ENCODE measurements at places on chromosomes 6 and 20. TPM values are rescaled to one million over a fixed set of nuclear protein-coding genes. Genes with fewer than 3 reads are reported as not detected.

- no peak for DNase-seq
These were observed 152.0 kb downstream of the TSHZ2 start for GRCh38 chr20:53124075-53124551.

DNA sequence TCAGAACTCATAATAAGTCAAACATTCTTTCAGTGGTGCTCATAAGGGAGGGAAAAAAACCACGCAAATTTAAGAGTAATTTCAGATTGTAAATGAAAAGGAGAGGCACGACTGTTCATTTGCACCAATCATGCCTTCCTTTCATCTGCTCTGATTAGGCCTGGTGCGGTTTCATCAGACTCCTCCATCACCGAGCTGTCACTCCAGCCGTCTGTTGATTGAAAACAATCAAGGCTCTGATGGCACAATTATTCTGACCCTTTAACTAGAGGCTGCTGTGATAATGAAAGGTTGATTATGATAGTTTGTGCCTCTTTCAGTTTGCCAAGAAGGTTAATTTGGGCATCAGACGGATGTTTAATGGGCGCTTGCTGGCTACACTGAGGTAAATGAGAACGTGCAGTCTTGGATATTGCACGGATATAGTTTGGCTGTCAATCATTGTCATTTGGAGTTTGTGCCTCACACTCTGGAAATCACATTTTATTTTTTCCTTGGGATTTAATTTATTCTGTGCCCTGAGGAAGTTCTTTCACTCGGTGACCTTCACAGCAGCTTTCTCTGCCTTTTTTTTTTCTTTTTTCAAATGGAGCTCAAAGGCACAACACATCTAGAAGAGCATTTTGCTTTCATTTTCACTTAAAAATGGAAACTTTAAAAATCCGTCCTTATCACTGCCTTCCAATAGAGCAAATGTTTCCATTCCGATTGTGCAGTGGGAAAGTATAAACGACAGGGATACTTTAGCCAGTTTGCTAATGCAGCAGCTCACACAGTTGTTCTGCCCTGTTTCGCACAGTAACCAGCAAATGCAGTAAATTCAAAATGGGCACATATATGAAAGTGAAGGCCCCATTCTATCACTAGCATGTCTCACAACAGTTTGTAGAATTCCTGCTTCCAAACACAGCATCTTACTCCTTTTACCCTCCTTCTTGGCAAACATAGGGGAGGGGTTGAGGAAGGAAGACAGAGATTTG is 172.8 kb downstream of the KLHL32 start:
- DNase-seq: no peak

DNA sequence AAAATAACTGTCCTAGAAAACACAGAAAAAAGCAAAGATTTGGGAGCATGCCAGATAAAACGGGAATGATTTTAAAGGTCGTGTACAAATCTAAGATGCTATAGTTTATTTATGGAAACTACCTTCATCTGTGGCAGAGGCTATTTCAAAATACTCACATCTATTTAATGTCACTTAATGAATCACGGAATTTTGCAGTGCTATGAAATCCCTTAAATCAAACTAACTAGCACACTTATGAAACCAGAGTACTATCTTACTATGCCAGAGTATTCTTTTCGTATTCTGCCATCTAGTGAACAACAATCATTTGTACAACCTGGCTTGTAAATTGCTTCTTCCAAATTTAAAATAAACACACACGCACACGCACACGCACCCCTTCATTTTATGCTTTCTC is 77.9 kb upstream of the BMP5 start:
- no peak for DNase-seq

DNA sequence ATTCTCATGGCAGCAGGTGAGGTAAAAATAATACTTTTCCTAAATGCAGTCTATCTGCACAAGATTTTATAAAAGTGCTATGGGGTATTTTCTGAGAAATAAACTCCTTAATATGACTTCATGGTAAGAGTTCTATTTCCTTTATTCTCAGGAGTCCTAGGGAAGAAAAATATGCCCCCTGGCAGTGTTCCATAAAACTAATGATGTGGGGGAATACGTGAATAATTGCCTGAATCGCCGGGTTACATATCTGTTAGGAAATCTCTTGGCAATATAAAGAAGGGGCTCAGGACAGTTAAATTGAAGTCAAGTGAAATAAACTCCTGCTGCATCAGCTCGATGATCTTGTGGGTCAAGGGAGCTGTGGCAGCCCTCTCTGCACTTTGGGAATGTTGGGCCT is 229.7 kb downstream of the MAFB start:
- DNase-seq: no peak

DNA sequence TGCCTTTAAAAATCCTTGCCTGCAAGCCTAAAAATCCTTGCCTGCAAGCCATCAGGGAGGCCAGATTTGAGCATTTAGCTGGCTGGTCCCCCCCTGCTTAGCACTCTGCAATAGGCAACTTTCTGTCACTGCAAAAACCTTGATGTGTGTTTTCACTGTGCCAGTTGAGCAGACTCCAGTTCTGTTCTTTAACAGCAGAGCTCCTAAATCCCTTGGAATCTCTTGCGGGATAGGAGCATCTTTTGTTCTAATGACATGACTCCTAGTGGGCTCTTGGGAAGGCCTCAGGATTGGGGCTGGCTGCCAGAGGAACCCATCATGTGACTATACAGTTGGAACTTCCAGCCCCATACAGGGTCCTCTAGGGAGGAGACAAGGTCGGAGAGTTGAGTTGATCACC is 50.4 kb downstream of the FAM184A start:
- DNase-seq: no peak

DNA sequence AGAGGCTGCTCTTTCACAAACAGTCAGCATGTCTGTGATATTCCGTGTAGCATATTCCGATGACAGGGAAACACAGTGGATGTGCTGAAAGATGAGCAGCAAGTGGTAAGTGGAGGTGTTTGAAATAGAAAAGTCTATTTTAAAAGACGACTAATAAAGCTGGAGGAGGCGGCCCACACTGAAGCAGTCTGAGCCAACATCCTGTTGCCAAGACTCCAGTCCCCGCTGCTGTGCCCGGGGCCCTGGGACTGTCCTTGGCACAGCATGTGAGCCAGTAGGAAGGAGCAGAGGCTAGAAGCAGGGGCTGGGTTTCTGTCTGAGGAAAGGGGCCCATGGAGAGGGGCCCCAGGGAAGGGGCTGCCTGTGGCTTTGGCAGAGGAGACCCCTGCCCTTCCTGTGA is 351.5 kb upstream of the CHD6 start:
- no peak for DNase-seq

DNA sequence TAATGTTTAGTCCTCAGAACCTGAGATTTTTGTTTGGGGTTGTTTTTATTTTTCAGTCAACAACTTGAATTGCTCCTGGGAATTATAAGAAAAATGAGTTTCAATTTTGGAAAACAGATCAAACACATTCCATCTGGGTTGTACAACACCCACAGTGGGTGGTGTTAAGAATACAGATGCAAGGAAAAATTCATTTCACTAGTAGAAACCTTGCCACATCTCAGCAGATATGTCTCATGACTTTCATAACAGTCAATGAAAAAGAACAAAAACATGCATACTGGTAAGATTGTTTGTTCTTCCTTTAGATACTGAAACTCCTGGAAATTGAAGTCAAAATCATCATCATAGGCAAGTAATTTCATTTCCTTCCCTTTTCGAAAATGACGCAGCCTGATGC is 78.9 kb downstream of the MOXD1 start:
- no peak for DNase-seq

- no peak for DNase-seq
These were observed 54.6 kb downstream of the GJA10 start for GRCh38 chr6:89948876-89949275.

GRCh38 chr6:43231735-43232450 is 2.6 kb upstream of the DNPH1 start:
- DNase-seq: no peak

DNA sequence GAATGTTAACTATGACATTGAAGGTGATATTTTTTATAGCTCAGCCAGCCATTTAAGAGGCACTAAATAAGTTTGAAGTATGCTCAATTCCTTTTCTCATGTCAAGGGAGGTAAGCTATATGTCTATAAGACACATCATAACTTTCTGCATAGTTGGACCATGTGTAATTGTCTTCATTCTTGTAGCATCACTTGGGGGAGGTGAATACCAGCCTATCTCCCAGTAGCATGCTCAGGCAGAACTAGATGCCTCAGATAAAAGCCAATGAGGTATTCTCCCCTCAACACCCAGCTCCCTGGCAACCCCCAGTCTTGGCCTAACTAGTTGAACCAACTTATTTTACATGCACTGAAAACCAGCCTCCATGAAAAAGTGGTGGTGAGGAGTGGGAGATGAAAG is 158.3 kb upstream of the JAG1 start:
- no peak for DNase-seq

GRCh38 chr6:154337406-154338005 is 19.1 kb downstream of the IPCEF1 start:
- DNase-seq: no peak

- DNase-seq: no peak
These were observed 1.1 kb upstream of the MBOAT1 start for GRCh38 chr6:20213271-20213798.

- peak; percentile 24 for DNase-seq
These were observed 20.9 kb upstream of the GATA5 start for GRCh38 chr20:62496568-62497218.

DNA sequence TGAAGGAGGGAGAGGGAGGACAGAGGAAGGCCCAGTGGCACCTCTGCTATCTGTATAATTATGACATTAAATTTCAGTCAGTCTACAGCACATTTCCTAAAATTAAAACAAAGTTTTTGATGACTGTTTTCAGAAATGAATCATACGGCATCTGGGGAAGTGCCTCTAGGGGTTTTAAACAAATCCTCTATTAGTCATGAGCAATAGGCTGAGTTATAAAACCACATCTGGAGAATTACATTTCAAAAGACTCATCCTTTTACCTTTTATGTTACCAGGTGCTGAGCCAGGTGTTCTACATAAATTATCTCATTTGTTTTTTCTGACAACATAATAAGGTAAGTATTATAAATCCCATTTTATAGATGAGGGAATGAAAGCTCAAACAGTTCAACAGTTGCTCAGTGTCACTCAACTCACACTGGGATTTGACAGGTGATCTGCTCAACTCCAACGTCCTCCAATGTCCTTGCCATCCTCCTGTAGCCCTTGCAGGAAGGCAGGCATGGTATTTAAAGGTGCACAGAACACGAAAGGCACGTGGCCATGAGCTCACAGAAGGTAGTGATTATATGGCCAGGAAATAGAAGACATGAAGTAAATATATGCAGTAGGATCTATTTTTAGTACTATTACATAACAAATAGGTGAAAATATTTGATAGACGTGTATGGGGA is 184.2 kb upstream of the MAN1A1 start:
- no peak for DNase-seq

- DNase-seq: no peak
These were observed 274.1 kb upstream of the ARID1B start for GRCh38 chr6:156502969-156503504.

DNA sequence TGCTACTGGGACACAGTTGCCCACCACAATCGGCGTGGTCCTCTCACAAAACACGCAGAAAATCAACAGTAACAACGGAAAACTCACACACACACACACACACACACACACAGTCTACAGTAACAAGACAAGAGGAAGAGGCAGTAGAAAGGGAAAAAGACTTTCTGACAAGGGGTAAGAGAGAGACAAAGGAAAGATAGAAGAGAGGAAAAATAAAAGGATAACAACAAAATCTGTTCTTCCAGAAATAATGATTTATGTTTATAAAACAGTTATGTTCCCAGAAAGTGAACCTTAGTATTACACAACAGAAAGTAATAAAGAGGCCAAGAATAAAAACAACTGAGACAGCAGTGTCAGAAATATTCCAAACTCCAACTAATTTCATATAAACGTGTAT is 2.9 kb downstream of the RANBP9 start:
- DNase-seq: no peak

GRCh38 chr20:9602847-9603183 is 88.4 kb downstream of the LAMP5 start:
- no peak for DNase-seq

GRCh38 chr6:114377881-114378280 is 35.1 kb upstream of the HS3ST5 start:
- no peak for DNase-seq

DNA sequence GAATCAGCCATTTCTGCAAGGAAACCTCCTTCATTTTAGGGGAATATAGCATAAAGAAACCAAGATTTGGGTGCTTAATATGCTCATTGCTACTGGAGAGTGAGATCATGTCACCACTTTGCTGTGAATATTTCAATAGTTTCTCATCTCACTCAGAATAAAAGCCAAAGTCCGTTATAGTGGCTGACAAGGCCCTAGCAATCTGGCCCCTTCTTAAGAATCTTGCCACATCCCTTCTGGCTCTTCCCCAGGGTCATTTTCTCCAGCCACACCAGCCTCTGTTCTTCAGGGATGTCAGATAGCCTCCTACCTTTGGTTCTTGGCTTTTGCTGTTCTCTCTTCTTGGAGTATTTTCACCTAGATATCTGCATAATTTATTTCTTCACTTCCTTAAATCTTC is 24.8 kb upstream of the MLIP start:
- no peak for DNase-seq

GRCh38 chr6:31007694-31008093 is 2.6 kb upstream of the MUC22 start:
- no peak for DNase-seq

DNA sequence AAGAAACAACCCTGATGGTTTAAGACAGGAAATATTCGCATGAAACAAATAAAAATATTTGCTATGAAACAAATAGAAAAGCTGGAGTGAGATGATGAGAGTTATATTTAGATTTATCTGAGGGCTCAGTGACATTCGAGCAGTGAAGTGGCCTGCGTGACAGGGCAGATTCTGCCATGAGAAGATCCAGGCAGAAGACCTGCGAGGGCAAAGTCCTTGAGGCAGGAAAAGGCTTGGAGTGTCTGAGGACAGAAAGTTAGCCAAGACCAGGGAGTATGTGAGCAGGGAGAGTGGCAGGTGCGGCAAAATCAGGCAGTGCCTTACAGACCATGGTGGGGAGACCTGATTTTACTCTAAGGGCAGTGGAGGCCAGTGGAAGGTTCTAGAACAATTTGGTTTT is 66.9 kb upstream of the RIN2 start:
- DNase-seq: no peak

FIG4 gene
- 5.4 TPM for total RNA-seq

PRDM13 gene
- not detected for total RNA-seq

PTCHD4 gene
- total RNA-seq: not detected

DNMT3B gene
- 1.0 TPM for total RNA-seq

CALHM5 gene
- not detected for total RNA-seq

PHACTR3 gene
- 0.11 TPM for total RNA-seq

APOM gene
- total RNA-seq: 1.8 TPM

PI16 gene
- total RNA-seq: not detected

KCNK15 gene
- total RNA-seq: 0.96 TPM

SLC17A3 gene
- not detected for total RNA-seq

MCM3 gene
- 199 TPM for total RNA-seq

DNPH1 gene
- total RNA-seq: 52.1 TPM

NRSN1 gene
- total RNA-seq: not detected

CCN6 gene
- 0.90 TPM for total RNA-seq

MTFR2 gene
- total RNA-seq: 16.7 TPM

C6orf141 gene
- total RNA-seq: not detected

PLN gene
- total RNA-seq: not detected

AHI1 gene
- 32.8 TPM for total RNA-seq

KIZ gene
- total RNA-seq: 6.9 TPM

Data from activated T-cell treated with anti-CD3 and anti-CD28 coated beads, Interleukin-2, amount 50 U/mL, for 4 hours (primary cell).